DND-41 (cell line): ENCODE measurements at places on chromosomes 3 and 15.

DNA sequence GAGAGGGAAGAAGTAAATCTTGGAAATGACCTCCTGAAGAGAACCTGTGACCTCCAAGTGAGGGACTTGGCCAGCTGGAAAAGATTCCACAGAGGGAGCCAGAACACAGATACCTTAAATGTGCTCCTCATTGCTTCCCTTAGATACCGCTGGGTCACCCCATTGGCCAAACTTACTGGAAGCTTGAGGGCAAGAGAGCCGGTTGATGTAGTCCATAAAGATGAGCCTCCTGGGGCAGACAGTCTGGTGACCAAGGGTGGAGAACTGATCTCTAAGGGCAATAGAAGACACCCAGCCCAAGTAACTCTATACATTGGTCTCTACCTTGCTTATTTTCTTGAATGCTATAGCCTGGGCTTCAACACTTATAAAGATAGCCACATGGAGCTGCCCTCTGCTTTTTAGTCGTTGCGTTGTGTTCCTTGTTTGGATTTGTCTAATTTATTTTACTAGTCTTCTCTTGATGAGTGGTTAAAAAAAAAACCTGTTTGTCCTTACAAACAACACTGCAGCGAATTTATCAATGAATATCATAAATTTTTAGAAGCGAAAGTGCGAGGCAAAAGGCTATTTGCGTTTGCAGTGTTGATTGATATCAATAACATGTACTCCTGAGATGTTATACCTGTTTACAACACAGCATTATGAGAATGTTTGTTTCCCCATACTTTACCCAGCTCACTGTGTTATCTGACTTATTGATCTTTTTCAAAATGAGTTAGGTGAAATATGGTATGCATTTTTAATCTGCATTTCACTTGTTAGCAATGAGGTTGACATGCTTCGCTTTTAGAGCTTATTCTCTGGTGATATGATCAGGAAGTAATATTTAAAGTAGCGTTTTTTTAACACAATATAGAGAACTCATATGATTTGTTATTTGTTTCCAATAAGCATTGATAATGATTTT lies 31.2 kb downstream of the TGFBR2 start:
- no peak for DNase-seq

DNA sequence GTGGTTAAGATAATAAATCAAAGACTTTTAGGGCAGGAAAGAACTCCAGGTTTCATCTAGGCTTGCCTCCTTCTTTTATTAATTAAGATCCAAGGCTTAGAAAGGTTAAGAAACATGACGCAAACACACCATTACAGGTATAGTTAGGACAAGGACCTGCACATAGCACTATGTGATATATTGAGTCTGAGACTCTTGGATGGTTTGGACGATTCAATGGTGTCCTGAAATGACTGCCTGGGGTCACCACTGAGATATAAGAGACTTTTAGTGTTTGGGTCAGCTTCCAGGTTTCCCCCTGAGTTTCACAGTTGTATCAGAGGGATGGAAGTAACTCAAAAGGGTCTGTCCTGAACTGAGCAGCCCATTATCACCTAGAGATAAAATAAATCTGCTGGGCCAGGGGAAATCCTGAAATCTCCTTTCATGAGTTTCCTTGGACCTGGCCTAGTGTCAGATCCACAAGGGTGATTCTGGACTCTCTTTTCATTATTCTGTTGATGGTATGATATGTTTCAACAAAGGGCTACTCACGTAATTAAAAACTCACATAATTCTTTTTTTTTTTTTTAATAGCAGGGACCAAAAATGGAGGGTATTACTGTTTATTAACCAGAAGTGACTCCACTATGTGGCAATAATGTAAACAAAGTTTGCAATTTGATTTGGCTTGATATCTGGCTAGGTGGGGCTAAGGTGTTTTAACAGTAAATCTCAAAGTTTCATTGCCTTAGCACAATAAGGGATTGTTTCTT lies 55.6 kb upstream of the ADGRG7 start:
- DNase-seq = no peak

DNA sequence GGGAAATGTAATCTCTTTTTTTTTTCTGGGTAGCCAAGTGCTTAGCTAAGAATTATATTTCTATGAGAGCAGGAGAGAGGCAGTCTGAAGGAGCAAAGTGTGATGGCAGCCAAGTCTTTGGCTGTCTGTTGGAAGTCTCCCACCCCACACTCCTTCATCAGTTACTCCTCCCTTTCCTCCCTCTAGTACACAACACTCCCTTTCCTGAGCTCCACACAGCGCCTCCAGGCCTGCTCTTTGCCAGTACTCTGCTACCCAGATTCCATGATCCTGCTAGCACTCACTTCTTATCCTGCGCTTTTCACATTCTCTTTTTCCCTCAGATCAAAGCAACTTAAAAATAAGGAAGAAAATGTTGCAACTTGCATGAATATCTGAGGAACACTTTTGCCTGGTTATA lies 37.4 kb upstream of the SNRK start:
- DNase-seq = no peak

GRCh38 chr3:137325170-137325569 lies 367.4 kb downstream of the IL20RB start:
- DNase-seq = no peak

GRCh38 chr3:100131241-100131640 lies 16.9 kb upstream of the FILIP1L start:
- DNase-seq = no peak

DNA sequence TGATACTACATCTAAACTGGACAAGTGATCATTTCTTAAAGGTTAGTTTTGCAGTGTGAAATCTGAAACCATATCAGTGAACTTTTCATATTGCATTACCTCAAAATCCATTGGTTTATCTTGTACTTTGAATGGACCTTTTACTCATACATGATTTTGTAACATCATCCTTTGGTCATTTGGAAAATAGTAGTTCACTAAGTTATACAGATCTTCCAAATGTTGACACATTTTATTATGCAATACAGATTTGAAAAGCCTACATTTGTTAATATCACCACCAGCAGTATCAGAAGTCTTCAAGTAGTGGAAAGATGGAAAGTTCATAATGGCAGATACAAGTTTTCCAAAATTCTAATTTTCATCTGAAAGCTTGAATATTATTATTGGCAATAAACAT lies 64.0 kb upstream of the CDV3 start:
- DNase-seq = no peak

- no peak for DNase-seq
Observed at GRCh38 chr3:65993134-65993900, 45.4 kb downstream of the MAGI1 start.

DNA sequence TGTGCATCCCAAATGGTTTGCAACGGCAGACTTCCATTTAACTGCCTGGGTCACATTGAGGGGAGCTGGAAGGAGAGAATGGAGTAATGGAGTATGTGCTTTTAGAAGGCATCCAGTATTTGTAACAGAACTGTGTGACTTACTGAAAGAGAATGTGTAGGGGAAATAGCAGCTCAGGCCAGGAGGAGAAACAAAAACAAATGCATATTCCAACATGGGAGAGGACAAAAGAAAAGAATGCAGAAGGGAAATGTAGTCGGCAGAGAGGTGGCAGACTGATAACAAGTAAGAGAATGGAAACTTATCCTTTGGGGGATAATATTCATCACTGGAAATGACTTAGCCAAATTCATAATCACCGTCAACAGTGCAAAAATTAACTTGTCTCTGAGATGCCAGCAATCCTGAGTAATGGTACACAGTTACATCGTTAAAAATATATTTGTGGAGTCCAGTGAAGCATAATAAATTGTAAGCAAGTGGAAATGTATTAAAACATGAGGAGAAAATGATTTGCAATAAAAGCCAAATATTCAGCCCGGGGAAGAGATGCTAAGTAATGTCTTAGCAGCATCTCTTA lies 294.9 kb upstream of the SGO1 start:
- no peak for DNase-seq

DNA sequence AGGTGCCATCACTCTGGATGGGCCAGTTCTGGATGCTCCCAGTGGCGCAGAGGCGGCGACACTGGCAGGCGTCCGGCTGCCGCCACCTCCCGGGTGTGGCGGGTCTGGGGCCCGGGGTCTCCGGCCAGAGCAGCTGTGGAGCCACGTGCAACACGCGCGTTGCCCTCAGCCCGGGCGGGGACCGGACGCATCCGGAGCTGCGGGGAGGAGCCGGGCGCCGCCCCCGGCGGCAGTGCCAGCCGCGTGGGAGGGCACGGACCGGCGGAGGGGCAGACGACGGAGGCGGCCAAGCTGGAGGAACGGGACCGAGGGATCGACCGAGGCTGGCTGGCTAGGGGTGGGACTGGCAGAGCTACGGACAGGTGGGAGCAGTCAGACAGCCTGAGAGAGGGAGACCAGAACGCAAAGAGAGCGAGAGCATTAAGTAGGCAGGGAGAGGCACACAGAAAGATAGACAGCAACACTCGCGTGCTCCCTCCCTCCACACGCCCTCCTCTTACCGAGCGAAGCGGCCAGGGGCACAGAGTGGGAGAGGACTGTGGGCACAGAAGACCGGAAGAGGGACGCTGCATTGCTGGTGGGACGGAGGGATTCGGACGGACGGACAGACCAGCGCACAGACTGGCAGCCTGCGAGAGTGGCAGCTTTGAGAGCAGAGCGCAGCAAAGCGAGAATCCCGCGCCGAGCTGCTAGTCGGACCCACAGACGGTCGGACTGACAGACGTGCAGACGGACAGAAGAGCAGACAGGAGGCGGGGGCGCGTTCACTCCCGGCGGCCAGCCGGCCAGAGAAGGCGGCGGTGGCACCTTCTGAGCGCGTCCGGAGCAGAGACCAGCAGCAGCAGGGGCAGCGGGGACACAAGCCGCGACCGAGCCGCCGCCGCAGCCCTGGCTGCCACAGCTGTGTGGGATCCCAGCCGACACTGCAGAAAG lies at the start of gene ARPP21:
TSS of gene ARPP21 (plus strand) at position 272 of the 933 bp plus-strand sequence. CDS start 42,227 bp downstream, outside the sequence.
- DNase-seq = peak; percentile 87

DNA sequence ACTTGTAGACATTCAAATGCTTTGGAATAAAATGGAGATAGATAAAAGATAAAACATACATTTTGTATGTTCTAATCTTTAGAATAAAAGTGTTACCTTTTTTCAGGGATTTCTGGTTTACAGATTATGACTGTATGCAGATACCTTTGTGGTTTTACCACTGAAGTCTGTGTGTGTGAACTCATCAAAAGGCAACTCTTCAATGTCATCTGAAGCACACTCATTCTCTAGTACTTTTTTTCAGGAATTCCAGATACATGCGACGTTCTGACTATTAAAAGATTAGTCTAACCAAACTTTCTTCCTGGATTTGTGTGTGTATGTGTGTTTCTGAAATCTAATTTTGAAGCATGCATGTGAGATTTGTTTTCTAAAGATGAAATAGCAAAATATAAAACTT lies 188.6 kb downstream of the NLGN1 start:
- no peak for DNase-seq

GRCh38 chr3:134879990-134880389 lies 84.9 kb downstream of the EPHB1 start:
- no peak for DNase-seq

DNA sequence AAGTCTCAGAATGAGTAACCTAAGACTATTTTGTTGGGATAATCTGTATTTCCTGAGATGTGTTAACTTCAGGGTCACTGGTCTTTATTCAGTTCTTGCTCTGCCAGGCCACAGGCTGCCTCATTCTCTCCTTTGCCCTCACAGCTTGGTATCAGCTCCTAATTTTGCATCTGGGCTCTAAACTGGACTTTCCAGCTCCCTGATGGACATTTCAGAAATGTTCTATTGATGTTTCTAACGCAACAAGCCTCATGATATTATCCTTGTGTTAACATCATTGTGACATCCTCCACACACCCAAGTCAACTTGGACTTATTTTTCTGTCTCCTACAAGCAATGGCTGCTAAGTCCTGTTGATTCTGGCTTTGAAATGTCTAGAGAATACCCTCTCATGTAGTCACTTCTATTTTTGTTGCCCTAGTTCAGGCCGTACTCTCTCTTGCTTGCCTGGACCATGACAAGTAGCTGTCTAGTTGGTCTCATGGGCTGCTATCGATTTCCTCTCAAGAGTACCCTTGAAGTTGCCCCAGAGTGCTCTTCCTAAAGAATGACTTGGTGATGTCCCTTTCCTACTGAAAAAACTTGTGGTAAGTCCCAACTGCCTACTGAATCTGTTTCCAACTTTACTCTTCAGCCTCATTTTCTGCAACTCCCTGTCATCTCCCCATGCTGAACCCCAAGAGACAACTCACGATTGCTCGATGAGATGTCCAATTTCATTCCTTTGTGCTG lies 52.7 kb downstream of the CHST2 start:
- peak; percentile 57 for DNase-seq

GRCh38 chr15:67458331-67459029 lies 62.5 kb upstream of the C15orf61 start:
- no peak for DNase-seq

DNA sequence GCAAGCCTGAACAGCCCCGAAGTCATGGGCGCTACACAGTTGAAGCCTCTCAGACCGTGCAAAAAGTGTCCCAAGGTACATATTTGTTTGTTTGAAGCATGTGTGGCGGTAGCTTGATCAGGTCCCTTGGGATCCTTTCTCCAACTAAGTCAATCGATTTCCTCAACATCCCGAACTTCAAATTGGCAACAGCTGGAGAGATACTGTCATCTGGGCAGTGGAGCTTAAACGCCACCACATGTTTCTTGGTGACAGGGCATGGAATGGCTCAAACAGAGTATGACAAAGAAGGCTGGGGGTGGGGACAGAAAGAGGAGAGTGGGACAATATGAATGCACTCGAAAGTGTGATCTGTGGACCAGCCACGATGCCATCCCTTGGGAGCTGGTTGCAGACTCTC lies 84.9 kb upstream of the PSMD6 start:
- DNase-seq = no peak

GRCh38 chr15:66816201-66816600 lies 114.2 kb downstream of the SMAD6 start:
- no peak for DNase-seq

DNA sequence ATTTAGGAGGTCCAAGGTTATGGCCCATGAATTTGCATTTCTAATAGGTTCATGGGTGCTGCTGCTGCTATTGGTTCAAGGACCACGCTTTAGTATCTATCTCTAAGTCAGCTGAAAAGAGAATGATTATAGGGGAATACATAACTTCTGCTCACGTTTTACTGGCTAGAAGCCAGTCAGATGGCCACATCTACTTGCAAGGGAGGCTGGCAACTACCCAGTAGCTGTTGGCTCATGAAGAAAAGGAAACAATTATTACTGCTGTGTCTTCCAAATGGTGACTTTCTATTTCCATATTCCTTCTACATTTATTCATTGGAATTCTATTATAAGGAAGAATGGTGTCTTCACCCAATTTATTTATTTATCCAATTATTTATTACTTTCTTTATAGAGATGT lies 54.2 kb downstream of the SLC25A36 start:
- no peak for DNase-seq

GRCh38 chr15:65535192-65535591 lies 4.9 kb downstream of the HACD3 start:
- no peak for DNase-seq

DNA sequence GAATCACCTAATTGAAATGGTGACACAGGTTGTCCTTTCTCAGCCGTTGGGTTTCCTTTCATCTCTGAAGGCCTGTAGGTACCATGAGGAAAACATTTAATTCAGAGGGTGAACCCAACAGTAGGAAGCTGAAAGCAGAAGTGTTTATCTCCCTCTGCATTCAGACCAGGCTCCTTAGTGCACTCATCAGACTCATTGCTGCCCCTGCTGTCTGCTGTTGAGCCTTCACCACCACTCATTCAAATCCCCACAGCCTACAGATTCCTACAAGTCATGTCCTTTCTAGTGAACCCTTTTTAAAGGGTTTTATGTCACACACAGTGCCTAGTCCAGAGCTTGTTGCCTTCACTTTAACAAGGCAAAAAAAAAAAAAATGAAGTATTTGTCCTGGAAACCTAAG lies 13.4 kb downstream of the WDR48 start:
- DNase-seq = peak; percentile 22
